Right ventricle myocardium superior (tissue), 1 donor: ENCODE measurements at places on chromosomes 3 and 15. TPM values are rescaled to one million over a fixed set of nuclear protein-coding genes. Genes with fewer than 3 reads are reported as not detected.

RPL14 gene
- total RNA-seq, result 992 TPM

GOLGA8J gene
- not detected for total RNA-seq

RETNLB gene
- not detected for total RNA-seq

RTP3 gene
- not detected for total RNA-seq

ANKUB1 gene
- total RNA-seq, result not detected
